Right kidney (tissue), 9 donors: ENCODE measurements at places on chromosomes 2 and 18.

- DNase-seq, result no peak
Observed at GRCh38 chr2:233250985-233251305, 528 bp upstream of the ATG16L1 start.

GRCh38 chr2:216634370-216635148 lies 1.3 kb downstream of the IGFBP2 start:
- DNase-seq, result no peak

DNA sequence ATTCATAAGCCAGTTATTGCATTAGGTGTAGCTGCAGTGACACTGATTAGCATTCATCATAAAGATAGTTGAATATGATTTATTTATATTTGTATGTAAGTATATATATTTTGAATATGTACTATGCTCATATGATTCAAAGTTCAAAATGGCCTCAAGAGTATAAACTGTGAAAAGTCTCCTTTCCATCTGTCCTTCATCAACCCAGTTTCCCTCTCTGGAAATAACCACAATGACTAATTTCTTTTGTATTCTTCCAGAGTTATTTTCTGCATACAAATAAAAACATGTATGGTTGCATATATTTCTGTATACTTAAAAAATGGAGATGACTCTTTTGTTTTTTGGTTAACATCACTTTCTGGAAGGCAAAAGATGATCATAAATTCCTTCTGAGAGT lies 95.2 kb downstream of the CAMKMT start:
- DNase-seq, result no peak

DNA sequence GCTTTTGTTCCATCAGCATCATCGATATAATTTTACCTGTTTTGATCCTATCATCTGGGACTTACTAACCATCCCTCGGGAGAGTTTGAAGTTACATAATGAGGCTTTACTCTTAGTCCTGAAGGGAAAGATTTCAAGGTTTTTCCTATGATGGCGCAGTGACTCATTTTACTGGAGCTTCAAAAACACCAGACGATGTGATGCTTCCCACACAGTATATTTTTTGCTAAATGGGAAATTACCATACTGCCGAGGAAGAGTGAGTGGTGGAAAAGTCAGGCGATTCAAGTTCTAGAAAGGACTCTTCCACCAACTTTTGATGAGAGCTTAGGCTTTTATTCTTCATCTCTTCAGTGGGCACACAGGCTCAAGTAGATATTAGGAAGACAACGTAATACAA lies 44.6 kb upstream of the GCG start:
- DNase-seq, result no peak

- no peak for DNase-seq
Observed at GRCh38 chr18:57343833-57344232, 8.5 kb upstream of the ST8SIA3 start.

- no peak for DNase-seq
Observed at GRCh38 chr2:64807417-64807816, 153.7 kb upstream of the SERTAD2 start.

DNA sequence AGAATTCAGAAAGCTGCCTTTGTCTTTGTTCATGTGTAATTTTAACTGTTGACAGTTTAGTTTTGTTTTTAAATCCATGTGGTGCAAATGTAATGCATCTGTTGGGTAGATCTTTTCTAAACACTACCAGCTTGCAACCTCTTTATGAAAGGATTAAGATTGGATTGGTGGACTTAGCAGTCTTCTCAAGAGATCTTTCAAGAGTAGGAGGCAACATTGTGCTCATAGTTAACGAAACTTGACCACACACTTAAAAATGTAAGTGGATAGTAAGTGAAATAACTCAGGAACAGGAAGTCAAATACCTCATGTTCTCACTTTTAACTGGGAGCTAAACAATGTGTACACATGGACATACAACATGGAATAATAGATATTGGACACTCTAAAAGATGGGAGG lies 579.0 kb downstream of the RIT2 start:
- no peak for DNase-seq

DNA sequence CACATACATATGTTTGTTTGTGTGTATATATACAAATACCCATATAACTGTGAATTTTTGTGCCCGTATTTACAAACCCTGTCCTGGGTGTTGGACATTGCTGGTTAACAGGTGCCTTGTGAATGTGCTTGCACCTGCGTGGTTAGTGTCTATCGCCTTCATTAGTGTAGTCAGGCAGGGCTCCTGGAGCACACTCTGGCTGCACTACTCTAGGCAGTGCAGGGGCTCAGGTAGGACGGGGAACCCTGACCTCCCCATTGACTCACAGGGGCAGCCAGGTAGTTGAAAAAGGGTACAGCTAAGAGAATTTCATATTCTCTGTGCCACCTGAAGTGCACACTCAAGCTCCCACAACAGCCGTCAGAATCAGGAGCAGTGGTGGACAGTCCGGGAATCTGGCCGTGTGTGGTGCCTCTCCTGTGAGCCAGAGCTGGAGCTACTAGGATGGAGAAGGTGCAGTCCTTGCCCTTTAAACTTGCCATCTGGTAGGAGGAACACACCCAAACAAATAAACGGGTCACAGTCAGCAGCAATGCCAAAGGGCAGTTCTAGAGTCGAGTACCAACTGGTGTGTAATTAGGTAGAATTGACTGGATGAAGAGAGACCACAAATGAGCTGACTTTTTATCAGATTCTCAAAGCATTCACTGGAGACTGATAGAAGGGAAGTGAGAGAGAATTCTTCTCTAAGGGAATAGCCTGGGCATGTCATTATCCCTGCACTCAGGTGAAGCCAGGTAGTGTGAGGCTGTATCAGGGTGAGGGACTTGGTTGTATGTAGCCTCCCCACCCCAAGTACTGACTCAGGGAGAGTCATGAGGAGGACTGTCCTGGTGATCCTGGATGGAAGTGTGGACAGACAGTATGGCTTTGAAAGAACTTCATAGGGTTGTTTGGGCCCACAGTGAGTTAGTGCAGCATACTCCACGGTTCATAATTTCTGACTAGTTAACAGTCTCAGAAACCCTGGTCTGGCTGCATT lies 44.1 kb downstream of the FARP2 start:
- DNase-seq, result no peak
